CD4-positive, alpha-beta T cell treated with Interleukin-4 for 1 hour (primary cell): ENCODE measurements at places on chromosomes 4 and X.

DNA sequence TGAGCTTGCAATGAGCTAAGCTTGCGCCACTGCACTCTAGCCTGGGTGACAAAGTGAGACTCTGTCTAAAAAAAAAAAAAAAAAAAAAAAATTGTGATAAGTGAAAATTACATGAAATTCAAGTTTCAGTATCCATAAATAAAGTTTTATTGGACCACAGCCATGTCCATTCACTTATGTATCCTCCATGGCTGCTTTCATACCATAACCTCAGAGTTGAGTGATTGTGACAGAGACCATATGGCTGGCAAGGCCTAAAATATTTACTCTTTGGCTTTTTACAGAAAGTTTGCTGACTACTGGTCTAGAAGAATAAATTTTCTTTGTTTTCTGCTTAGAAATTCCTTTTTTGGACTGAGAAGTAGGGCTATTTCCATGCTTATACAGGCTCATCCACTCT lies 11.8 kb upstream of the SHISA3 start:
- DNase-seq: no peak

- no peak for DNase-seq
Measured at GRCh38 chrX:14504960-14505538, 24.3 kb upstream of the GLRA2 start.

DNA sequence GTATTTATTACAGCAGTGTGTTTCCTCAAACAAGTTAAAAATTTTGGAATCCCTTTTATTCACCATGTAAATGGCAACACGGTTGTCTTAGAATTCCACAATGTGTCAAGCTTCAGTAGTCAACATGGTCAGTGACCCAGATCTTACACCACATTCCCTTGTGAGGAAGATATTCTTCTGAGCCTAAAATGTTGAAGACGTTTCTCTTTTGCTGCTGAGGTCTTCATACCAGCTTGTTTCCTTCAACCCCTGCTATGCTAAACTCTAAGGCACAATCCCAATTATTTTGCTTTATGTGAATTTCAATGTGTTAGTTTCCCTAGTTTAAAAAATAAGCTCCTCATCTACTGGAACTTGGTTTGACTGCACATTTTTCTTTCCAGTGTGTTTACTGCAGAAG lies 17.6 kb upstream of the LDB2 start:
- DNase-seq: no peak

DNA sequence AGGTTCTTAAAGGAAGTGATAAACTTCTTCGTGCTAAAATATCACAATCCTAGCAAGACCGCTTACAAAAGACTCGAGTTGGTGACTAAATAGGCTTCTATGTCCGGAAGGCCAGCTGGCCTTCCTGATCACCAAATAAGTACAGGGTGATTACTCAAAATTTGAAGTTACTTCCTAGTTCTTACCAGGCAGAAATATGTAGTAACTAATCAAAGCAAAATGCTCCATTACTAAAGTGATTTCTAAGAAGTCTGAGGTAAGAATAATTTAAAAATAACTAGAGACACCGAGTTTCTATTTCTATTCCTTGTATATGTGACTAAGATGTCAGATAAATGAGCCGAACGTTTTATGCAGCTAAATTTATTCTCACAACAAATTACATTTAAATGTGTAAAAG lies 62.2 kb downstream of the NSUN7 start:
- no peak for DNase-seq

- DNase-seq: no peak
Measured at GRCh38 chr4:72325215-72325614, 243.8 kb downstream of the ADAMTS3 start.

DNA sequence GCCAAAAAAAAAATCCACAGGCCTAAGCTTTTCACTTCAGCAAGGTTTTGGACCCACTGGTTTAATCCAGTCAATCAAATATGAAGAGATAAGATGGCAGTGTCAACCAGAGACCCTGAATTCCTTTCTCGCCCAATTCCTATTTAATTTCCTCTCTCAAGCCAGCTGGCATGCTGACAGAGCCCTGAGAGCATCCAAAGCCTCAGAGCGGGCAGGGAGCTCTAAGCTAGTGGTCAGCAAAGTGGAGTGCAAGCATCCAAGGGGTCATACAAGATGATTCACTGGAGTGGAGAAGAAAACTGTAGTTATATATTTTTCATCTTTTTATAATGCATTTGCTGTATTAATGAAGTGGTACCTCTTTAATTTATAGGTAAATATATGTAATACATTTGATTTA lies 37.8 kb upstream of the PRPS2 start:
- DNase-seq: no peak
